ENCODE measurements at places on chromosomes 4 and X.

- no peak for DNase-seq
These were observed 110.2 kb downstream of the SLC4A4 start for GRCh38 chr4:71449040-71449439.

DNA sequence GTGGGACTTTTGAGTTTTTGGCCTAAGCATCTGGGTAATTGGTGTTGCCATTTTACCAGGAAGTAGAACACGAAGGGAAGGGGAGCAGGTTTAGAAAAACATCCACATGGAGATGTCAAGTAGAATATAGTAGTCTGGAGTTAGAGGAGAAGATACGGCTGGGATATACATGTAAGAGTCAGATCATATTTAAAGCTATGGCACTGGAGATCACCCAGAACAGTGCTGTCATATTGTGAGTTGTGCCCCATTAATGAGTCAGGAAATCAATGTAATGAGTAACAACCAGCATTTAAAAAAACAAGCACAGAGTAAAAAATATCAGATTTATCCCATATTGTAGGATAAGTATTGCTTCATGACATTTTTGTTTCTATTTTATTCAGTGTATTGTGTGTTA is 4.2 kb downstream of the GSTCD start:
- no peak for DNase-seq

- DNase-seq, result no peak
These were observed 473.3 kb upstream of the FAM47C start for GRCh38 chrX:36534900-36535299.

- no peak for DNase-seq
These were observed 111.0 kb downstream of the EPHA5 start for GRCh38 chr4:65559270-65559669.

DNA sequence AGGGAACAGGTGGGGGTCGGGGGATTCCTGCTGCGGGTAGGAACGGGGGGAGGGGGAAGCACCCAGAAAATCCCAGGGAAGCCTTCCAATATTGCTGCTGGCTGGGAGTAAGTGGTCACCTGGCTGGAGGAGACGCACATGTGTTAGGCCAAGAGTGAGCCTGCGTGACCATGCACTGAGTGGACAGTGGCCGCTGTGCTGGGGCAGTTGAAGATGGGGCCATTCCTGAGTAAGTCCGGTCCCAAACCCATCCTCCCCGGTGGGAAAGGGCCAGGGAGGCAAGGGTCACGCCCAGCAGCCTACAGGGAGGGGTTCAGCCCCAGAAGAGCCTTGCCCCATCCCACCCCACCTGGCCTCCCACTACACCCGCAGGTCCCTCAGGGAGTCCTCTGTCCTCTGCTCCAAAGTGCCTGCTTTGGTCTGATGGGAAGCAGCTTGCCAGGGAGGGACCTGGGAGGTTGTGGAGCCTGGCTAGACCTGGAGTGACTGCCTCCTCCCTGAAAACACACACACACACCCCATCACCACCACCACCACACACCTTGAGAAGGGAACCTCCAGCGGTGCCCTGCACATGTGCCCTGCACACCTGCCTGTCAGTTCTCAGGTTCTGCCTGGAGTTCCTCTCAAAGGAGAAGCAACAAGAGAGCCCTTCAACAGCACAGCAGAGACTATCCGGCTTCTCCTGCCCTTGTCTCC is 6.1 kb downstream of the L1CAM start:
- DNase-seq, result no peak

- no peak for DNase-seq
These were observed 627 bp upstream of the FAT4 start for GRCh38 chr4:125313989-125314667.

Measured in stimulated activated CD4-positive, alpha-beta T cell treated with anti-CD3 and anti-CD28 coated beads, Interleukin-15, amount 100 ng/mL, for 1 hour (primary cell).